ENCODE measurements at places on chromosomes 11 and 22.

GRCh38 chr11:60854847-60855725, 664 bp downstream of the PTGDR2 start:
- no peak for DNase-seq

- DNase-seq = no peak
Observed at GRCh38 chr11:99814738-99815137, 794.0 kb downstream of the CNTN5 start.

DNA sequence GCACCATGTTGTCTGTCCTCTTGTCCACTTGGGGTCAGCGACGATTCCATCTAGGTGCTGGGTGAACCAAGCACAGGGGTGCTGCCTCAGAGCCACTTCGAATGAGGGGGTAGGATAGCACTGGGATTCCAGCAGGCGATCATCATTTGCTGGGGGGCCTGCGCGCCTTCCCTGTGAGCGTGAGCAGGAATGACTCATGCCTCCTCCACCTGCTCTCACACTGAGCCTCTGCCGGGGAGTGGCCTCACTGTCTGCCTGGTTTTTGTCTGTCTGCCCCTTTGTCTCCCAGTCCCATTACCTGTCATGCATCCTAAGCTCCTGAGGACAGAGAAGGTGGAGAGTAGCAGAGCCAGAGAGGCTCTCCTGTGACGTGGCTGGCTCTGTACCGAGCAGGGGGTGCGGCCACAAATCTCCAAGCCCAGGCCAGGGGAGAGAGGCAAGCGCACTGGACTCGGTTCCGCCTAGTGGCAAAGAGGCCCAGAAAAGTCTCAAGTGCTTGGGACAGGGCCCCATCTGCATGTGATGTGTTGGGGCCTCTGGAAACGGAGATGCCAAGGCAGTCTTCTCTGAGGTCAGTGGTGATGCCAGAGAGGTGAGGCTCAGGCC, 30.8 kb downstream of the RSPH14 start:
- no peak for DNase-seq

- DNase-seq = no peak
Observed at GRCh38 chr11:74839971-74840370, 91.3 kb downstream of the RNF169 start.

DNA sequence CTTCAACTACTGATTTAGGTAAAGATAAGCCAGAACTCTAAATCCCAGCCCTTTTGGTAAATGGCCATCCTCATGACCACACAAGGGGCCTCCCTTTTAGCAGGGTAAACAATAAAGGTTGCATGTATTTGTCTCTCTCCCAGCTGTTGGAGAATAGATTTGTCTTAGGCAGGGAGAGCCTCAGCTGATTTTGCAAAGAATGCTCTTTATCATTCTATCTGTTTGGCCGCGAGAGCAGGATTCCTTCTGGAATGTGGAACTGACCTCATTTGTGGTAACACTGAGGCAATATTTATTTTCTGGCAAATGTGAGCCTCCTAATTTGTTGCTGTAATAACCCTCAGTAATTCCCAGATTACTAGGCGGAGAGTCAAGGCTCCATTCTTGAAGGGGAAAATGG, 15.3 kb downstream of the PTS start:
- DNase-seq = no peak

- no peak for DNase-seq
Observed at GRCh38 chr11:776561-777287, 563 bp downstream of the GATD1 start.

- DNase-seq = peak; percentile 10
Observed at GRCh38 chr11:61187505-61188130, 15.7 kb upstream of the PGA3 start.

GRCh38 chr22:50267591-50268390, 2.4 kb downstream of the MAPK11 start:
- no peak for DNase-seq

DNA sequence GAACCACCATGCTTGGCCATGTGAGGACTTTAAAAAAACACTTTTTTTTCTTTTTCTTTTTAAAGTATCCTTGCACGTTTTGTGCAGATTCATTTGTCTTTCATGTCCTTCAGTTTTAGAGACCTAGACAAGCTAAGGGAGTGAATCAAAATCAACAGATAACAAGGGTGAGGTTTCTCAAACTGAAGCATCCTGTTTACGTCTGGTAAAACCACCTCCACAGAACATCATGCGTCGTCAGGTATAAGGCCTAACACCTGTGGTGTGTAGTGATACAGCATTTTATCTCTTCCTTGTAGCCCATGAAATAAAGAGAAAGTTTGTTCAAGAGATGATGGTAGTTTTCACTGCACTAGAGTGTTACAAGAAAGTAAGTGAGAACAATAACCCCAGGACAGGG, 26.3 kb upstream of the CSF2RB start:
- DNase-seq = no peak

DNA sequence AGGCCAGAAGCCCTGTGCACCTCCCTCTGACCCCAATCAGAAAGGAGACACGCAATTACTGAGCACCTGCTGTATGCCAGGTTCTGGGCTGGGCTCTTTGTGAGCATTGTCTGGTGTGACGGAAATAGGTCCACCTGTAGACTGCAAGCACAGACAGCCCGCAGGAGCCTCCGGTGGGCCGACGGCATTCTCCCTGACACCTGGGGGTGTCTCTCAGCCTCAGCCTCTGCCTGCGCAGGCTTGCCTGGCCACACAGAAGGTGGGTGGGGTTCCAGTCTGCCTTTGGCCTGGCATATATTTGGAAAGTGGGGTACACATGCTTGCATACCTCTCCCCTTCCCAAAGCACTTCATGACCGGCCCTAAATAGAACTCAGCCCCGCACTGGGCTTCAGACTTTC, 129.3 kb downstream of the BUD13 start:
- DNase-seq = no peak

DNA sequence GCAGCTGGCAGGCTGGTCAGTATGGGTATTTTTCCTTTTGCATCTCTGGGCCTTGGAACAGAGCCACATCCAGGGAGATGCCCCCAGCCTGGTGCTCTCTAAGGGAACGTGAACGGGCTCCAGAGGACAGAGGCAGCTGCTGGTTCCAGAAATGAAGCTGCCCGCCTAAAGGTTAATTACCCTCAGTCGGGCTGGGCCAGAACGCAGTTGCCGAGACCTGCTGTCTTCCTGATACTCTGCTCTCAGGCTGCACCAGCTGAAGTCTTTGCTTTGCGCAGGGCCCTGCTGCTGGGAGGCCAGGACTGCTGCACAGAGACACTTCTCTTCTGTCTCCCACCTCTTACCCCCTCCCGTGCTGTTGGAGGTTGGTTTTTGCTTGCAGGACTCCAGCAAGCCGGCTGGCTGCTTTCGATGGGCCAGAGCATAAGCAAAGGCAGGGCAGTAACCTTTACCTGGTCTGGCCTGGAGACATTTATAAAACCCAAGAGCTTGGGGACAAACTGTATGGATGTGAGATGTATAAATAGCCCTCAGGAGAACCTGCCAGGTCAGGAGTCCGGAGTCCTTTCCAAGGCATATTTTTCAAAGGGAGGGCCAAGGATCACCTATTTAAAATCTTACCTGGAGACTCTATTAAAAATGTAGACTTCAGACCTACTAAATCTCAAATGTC, 197.1 kb downstream of the GRIK4 start:
- no peak for DNase-seq

GRCh38 chr11:92269021-92269420, 44.4 kb downstream of the FAT3 start:
- peak; percentile 78 for DNase-seq

DNA sequence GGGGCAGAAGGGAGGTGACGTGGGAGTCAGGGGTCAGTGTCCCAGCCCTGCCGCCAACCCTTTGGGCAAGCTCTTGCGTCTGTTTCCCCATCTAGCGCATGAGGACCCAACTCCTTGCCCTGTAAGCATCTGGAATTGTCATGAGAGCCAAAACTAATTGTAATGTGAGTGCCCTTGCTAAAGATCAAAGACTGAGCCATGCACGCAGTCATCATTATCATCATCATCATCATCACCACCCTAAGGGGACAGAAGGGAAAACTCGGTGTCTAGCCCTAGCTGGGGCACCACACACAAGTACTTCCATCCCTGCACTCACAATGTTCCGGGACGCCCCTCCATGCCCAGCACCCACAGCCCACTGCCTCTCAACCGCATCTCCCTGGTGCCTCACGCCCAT, 2.5 kb downstream of the LIF start:
- DNase-seq = no peak

DNA sequence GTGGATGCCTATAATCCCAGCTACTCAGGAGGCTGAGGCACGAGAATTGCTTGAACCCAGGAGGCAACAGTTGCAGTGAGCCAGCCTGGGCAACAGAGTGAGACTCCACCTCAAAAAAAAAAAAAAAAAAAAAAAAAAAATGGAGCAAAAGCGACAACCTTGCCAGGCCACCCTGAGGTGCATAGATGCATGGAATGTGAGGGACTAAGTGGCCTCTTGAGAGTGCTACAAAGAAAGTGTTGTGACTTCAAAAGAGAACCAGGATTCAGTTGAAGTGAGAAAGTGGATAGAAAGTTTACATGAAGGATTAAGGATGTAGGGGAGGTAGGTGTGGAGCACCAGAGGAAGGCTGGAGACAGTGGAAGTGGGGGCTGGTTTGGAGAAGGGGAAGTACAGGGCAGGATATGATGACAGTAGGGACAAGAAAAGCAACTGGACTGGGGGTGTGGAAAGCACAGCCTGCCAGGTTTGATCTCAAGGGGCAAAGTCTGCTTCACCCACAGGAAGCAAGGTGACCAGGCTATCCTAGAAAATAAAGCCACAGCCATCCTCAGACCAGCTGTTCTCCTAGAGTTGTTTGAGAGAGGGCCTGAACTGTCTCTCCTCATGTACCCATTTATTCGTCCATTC, 36.0 kb upstream of the OLFML1 start:
- no peak for DNase-seq

Data from foreskin keratinocyte (primary cell).